ENCODE measurements at places on chromosomes 6 and 20.

DNA sequence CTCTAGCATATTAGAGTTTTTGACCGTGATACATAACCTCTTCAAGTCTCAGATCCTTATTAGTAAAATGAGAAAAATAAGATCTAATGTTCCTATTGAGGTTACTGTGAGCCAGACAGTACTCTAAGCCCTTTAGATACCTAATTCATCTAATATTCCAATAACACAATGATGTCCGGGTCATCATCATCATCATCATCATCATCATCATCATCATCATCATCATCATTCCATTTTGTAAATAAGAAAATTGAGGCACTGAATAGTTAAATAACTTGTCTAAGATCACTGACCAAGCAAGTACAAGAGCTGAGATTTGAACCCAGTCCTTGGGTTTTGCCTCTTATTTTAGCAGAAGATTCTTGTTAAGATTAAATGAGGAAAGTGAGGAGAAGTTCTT lies 643.0 kb downstream of the HDGFL1 start:
- DNase-seq, result no peak

GRCh38 chr6:121504227-121504626 lies 68.8 kb downstream of the GJA1 start:
- peak; percentile 80 for DNase-seq

- DNase-seq, result no peak
These were observed 100.1 kb upstream of the COL21A1 start for GRCh38 chr6:56347526-56347925.

DNA sequence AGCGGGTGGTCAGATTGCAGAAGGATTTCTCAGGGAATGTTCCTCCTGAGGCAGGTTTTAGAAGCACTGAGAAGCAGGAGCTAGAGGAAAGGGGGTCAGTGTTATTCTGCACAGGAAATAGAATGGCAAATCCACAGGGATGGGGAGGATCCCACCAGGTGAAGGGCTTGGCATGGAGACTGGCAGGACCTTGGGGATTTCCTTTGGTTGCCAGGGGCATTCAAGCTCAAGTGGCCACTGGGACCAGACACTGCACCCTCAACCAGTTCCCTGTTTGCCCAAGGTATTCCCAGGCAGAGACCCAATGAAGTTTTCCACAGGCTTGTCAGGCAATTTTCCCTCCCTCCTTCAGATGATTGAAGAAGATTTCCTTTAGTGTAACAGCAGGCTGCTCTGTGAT lies 123.2 kb upstream of the KCNK16 start:
- DNase-seq, result no peak

DNA sequence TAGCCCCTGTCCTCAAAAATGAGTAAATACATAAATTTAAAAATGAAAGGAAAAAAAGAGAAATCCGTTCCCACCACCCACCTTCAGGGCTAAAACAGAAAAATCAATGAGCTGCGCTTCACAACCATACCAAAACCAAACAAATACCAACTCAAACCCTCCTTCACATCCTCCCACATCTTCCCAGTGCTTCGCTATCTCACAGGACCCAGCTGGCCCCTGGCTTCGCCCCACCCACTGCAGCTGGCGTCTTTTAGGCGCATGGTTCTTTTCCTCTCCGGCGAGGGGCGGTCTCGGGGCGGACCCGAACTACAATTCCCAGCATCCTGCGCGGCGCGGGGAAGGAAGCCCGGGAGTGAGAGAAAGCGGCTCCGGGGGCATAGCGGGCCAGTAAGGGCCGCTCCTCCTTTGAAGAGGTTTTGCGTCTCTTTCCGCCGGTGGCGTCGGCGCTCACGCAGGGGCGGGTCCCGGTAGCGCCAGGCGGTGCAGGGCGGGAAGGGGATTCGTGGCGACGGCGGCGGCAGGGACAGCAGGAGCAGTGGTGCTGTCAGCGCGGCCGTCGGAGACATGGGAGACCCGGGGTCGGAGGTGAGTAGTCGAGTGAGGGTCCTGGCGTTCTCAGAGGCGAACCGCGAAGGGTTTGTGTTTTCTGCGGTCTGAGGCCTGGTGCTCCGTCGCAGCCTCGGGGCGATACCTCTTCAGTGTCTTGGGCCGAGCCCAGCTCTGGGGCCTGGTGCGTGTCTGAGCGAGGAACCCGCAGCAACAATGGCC lies at the start of gene ZNF451:
ZNF451 (plus strand) TSS at position 502 of the 771 bp plus-strand sequence; CDS start at position 568, 66 bp downstream.
- peak; percentile 80 for DNase-seq

DNA sequence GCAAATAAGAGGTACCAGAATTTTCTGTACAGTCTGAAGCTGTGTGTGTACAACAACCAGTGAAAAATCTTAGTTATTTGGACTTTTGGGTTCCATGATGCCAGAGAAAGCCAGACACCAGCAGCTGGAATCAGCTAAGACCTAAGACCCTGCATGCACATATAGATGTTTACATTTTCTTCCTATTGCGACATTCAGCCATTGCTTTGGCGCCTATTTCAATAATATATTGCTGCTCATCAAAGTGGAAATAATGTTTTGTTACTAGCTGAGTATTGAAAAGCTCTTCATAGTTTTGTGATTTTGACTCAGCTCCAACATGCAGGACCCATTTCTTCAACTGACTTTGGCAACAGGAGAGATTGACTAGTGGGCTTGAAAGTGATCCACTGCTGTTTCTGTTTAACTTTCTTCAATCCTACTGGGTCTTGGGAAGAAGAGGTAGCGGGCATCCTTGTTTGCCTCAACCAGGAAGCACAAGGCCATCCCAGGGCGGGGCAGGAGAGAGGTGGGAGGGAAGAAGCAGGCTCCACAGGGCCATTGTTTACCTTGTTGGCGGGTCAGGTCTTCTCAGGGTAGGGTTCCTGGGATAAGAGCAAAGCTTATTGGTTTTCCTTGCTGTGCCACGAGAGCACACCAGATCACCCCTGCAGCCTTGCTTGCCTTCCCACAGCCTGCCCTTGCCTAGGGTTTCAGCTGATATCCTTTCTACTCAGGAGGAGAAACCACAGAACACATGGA lies 101.3 kb upstream of the ESR1 start:
- DNase-seq, result no peak

DNA sequence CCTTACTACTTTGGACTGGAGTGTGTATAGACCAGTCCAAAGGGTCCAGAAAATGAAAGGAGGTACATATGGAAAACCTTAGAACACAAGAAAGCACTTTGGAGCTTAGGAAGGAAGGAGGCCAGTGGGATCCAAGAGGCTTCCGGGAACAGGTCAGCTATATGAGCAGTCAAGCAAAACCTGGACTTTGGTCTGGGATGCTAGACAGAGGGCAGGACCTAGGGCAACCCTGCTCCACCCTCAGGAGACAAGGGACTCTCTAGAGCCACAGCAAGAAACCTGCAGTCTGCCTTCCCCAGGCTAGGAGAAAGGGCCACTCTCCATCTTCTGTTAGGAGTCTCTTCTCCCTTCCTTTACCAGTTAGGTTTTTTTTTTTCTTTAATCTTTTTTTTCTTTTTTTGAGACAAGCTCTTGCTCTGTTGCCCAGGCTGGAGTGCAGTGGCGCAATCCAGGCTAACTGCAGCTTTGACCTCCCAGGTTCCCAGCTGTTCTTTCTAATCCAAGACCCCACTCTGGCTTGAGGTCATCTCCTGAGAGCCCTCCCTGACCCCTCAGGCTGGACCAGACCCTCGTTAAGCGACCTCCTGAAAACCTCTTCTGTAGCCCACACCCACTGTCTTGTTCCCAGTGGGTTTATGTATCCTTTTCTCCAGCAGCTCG lies 4.6 kb downstream of the KCNK5 start:
- no peak for DNase-seq

DNA sequence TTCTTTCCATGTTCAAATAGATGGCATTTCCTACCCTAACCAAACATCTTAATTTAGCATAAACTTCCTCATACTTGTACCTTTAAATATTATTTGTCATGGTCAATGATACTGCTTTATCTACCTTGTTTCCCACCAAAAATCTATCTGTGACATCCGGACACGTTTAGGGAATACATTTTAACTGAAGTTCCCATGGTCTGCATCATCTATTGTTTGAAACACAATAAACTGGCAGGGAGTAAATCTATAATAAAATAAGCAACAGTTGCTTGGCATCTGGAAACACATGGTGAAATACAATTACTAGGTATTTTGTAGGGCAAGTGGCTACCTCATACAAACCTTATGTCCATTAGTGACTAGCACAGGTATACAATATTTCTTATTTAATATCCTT lies 289.1 kb downstream of the GJA1 start:
- DNase-seq, result no peak

GRCh38 chr6:134379076-134379475 lies 61.2 kb upstream of the SGK1 start:
- peak; percentile 97 for DNase-seq

DNA sequence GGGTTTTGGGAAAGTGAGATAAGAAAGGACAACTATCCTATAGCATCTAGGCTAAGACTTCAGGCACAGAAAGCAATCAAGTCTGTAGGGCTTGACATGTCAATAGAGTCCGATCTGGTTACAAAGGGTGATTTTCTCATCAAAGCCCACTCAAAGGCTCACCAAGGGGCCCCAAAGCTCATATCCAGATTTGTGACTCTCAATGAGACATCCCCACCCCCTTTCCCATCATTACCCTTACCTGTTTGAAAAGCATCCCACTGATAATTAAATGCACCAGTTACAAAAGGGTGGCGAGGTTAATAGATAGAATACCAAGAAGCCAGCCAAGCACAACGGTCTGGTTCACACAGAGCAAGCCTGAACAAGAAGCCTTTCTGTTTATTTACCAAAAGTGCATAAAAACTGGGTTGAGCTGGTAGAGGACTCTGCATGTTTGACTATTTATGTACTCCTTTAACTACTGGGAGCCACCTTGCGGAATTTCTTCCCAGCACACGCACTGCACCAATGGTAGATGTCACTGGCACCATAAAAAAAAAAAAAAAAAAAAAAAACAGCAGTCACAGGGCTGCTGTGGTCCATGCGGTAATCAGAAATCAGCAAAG lies 6.1 kb downstream of the JAG1 start:
- peak; percentile 79 for DNase-seq

- no peak for DNase-seq
These were observed 47.9 kb downstream of the EPB41L2 start for GRCh38 chr6:131015025-131015591.

DNA sequence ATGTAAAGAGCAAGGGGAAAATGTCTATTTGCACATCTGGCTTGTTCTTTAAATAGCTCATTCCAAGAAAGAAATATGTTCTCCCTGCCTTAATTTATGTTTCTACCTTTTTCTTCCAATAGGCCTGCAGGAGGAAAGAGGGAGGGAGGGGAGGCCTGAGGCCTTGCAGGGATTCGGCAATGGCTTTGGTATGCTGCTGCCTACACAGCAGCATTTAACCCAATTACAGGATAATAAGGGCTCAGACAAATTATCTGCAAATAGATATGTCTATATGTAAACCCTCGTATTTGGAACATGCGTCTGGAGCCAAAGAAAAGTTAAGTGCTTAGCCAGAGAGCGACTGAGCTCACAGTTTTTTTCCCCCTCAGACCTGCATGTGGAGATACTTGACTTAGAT lies 277.2 kb downstream of the CDC5L start:
- no peak for DNase-seq

DNA sequence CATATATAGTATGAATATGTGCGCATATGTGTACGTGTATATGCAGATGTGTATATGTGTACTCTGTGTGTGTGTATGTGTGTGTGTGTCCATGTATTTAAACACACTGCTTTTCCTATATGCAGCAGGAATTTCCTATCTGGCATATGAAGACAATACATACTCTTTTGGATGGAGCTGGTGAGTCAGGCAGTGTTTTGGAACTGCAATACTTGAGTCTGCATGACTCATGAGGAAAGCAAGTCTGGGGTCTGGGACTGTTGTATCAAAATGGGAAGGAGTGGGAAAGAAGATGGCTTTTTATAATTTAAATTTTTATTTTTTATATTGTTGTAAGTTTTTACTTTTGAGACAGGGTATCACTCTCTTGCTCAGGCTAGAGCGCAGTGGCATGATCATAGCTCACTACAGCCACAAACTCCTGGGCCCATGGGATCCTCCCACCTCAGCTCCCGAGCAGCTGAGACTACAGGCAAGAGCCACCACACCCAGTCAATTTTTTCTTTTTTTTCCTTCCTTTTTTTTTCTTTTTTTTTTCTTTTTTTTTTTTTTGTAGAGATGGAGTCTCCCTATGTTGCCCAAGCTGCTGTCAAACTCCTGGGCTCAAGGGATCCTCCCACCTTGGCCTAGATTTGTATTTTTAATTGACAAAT lies 72.2 kb downstream of the ATXN1 start:
- no peak for DNase-seq

DNA sequence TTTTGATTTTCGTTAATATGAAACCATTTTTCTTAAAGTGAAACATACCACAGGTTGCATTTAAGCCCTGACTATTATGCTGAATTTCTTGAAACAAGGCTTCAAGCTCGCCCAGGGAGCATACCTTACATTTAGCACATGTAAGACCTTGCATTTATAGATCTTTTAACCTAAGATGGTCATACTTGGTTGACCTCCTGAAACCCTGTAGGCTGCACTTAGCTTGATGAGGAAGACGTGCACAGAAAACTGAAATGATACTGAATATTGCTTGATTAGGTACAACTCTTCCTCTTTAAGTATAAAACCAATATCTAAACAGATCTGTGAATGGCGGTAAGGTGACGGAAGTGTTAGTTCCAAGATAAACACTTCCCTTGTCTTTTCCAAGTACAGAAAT lies 82.2 kb downstream of the CTNNBL1 start:
- no peak for DNase-seq

DNA sequence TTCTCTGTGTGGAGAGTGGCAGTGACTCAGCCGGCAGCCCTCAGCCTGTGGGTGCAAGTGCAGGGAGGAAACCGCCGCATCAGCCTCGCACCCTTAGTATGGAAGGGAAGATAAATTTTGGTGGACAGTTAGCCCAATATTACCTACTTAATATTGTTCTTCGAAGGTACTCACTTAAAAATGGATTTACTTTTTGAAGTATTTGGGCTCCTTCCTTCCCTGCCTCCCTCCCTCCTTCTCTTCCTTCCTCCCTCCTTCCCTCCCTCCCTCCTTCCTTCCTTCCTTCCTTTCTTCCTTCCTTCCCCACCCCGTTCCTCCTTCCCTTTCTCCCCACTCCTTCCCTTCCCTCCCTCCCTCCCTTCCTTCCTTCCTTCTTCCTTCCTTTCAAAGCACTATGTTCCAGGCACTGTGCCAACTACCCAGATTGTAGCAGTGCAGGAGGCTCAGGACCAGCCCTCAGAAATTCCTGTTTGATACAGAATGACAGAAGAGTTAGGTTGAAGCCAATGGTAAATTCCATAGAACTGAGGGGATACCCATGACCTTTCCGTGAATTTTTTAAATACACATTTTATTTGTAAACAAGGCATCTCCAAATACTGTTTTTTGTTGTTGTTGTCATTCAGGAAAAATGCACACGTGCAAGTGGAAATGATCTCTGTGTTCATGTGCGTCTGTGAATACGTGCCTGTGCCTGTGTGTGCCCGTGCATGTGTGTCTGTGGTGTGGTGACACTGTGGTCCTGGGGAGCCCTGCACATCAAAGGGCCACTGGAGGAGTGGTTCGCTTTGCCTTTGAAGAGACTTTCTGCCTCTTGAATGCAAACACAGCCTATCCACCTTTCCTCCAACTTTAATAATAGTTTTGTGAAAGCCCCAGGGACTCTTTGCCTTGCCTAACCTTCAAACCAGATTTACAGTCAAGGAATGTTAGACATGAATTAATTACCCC lies 141.7 kb downstream of the EDN3 start:
- DNase-seq, result no peak

GRCh38 chr6:127515794-127516661 lies 3.1 kb downstream of the MTCL3 start:
- DNase-seq, result no peak

- no peak for DNase-seq
These were observed 8.8 kb downstream of the NKX2-4 start for GRCh38 chr20:21388566-21388965.

Measured in epithelial cell of prostate (primary cell).